A673 (cell line): ENCODE measurements at places on chromosomes 7 and 10.
A peak's percentile ranks its signal among the peaks of the same experiment; 100 is the strongest.

DNA sequence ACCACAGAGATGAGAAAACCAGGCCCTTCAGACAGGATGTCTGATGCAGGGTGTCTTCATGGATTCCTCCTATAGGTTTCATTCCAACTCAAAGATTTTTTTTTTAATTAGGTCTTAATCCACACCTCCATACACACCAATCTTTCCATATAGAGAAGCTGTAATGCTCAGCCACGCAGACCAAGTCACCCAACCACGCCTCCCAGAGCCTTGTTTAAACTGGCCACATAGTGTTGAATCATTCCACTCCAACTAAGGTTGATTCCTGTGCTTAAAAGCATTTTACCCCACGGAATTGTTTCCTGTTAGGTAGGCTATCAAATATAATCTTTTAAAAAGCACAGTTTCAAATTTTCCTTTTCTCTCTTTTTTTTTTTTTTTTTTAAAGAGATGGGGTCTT is 153.6 kb downstream of the TYW1B start:
- no peak overlapping the region for H3K4me3 ChIP-seq
- H3K27ac ChIP-seq: no peak overlapping the region
- H3K4me1 ChIP-seq: no peaks in the 10 kb centered on the region
- no peaks in the 10 kb centered on the region for H3K36me3 ChIP-seq
- no peak for DNase-seq

DNA sequence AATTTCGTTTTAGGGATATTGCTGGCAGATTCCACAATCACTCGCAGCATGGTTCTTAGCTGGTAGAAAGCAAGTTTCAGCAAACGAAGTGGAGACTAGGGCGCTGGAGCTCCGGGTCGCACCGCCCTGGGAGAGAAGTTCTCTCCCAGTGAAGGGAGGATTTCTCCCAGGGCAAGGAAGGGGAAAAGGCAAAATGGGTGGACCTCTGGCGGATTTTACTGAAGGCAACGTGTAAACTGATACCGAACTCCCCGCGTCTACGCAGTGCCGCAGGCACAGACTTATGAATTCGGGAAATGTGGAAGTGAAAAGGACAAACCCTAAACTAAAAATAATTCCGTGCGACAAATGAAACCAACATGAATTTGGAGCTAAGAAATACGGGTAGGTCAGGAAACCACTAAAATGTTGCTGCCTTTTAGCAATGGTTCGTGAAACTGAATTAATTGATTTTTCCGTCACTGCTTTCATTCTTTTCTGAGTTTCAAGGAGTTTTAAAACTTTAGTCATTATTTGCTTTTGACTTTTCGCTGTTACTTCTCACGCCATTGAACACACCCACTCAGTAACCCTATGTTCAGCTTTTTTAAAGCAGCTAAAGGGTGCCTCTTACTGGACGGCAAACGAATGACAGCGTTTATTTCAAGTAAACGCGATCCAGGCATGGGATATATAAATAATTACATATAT is at the start of gene MYOF:
Gene MYOF (minus strand): TSS at position 190 of the 690 bp plus-strand sequence. CDS start 140 bp downstream, at position 50.
- peak within 1 kb of the TSS; percentile 58 for H3K27ac ChIP-seq
- H3K4me1 ChIP-seq: no peaks in the 10 kb centered on the region
- peak; percentile 85 for DNase-seq
- H3K4me3 ChIP-seq: peak within 1 kb of the TSS; percentile 65
- H3K27me3 ChIP-seq: no peaks in the 10 kb centered on the region

DNA sequence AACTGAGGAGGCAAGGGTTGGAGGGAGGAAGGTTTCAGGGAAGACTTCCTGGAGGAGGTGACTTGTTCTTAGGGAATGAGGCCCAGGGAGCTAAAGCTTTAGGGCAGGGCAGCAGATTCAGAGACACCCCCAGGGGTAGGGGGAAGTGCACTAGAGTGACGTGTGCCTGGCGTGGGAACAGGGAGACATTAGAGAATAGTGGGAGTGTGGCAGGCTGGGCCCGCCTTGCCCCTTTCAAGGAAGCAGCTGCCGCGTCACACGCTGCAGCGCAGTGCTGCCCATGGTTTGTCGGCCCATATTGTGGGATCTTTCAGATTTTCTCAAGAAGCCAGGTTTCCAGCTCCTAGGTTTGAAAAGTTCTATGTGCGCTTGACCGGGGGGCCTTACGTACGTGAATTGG is 139.4 kb downstream of the LHPP start:
- no peak for DNase-seq
- H3K36me3 ChIP-seq: no peaks in the 10 kb centered on the region
- H3K27me3 ChIP-seq: no peaks in the 10 kb centered on the region
- no peak overlapping the region for H3K4me3 ChIP-seq
- H3K27ac ChIP-seq: no peak overlapping the region

DNA sequence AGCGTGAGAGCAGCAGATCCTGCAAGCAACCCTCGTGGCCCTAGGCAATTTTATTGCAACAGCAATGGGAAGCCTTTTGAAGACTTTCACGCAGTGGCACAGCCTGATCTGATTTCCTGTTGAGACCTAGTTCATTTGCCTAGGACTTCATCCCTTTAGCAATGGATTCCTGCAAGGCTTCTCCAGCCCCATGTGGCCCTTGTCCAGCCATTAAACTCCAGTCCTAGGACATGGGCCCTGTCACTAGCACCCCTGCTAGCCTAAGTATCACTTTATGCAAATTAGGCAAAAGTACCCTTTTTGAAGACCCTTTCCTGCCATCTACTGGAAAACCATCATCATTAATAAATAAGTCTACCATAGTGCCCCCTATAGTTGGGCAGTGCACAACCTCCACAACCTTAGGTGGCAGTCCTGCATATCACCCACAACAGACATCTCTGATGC is 379.4 kb downstream of the GALNT17 start:
- DNase-seq: no peak
- H3K27ac ChIP-seq: no peak overlapping the region
- no peaks in the 10 kb centered on the region for H3K4me1 ChIP-seq

DNA sequence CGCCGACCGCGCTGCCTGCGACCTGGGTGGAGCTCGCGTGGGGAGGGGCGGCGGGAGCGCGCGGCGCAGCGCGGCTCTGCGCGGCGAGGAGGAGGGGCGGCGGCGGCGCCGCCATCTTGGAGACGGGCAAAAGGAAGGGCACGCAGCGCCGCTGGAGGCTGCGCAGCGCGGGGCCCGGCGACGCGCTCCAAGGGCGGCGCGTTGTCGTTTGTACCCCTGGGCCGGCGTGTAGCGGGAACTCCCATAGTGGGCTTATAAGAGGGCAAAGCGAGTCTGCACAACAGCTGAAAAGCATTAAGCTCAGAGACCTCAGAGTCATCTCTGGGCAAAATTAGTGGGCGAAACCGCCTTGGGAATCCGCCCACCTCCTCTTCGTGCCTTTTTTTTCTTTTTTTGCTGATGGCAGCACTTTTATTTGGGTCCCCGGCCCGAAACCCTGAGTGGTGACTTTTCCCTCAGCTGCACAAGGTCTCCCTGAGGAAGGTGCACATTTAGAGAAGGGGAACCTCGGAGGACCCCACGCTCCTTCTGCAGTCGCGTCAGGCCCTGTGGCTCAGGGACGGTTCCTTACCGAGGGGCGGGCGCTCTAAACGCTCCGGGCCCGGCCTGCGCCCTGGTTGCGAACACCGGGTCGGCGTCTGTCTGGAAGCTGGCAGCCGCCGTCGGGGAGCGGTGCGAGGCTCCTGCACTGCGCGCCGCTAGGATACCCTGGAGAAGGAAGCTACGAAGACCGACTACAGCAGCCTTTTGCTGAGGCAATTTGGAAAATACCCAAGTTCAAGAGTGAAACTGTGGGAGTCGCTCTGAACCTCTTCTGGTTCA is 428 bp upstream of the MCMBP start:
- H3K4me3 ChIP-seq: peak overlapping the region; percentile 96
- H3K27ac ChIP-seq: peak overlapping the region; percentile 94
- no peaks in the 10 kb centered on the region for H3K36me3 ChIP-seq
- peak; percentile 95 for DNase-seq
- peaks cover 21% of the 10 kb centered on the region for H3K4me1 ChIP-seq
- H3K27me3 ChIP-seq: no peaks in the 10 kb centered on the region

- no peak overlapping the region for H3K4me3 ChIP-seq
- DNase-seq: no peak
- no peak overlapping the region for H3K27ac ChIP-seq
Observed at GRCh38 chr10:44477046-44477425, 92.1 kb upstream of the CXCL12 start.
